ENCODE measurements at places on chromosomes 5 and 9. TPM values are rescaled to one million over a fixed set of nuclear protein-coding genes. Genes with fewer than 3 reads are reported as not detected.

The GPRIN1 gene
- total RNA-seq: 2.5 TPM

The CEP120 gene
- total RNA-seq: 46.1 TPM

DNA sequence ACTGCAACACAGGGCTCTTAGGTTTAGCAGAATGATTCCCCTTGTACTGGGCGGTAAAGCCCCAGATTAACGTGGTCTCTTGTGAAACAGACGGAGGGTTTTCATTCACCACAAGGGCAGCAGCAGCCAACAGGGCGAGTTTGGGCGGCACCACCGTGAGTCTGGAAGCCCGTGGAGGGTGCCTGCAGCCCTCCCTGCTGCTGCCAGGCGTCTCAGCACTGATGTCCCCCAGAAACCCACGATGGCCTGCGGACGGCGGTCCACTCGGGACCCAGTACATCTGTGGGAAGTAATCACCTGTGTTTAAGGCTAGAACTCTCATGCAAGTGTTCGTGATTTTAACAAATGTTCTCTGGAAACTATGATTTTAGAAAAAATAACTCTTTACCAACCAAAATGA, 67.8 kb downstream of the IRX2 start:
- no peaks in the 10 kb centered on the region for H3K27me3 ChIP-seq
- H3K27ac ChIP-seq: no peak overlapping the region
- H3K4me3 ChIP-seq: no peak overlapping the region
- no peaks in the 10 kb centered on the region for H3K36me3 ChIP-seq

DNA sequence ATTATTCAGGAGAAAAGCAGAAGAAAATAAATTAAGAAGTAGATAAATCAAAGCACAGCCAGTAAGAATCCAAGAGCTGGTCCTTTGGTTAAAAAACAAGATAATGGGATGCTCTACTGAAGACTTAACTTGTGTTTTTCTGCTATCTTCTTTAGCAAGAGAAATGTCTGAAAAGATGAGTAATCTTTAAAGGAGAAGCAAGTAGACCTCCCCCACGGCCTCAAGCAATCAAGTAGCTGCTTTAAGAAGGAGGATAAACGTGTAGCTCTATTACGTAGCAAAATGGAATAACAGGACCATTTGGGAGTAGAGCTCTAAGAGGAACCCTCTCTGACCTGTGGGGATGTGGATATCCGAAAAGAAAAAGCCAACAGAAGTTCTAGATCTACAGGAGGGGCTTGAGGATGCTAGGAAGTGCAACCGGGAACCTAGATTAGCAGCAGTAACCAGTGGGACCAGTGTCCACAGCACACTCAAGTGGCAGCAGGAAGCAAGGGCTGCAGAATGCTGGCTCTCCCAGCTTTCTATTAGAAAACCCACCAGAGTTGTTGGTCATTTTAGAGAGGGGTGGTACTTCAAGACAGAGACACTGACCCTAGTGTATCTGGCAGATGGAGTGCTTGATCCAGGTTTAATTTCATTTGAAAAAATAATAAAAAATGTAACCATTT, 185.4 kb downstream of the GABBR2 start:
- H3K4me1 ChIP-seq: peaks cover 13% of the 10 kb centered on the region
- H3K27me3 ChIP-seq: no peaks in the 10 kb centered on the region
- H3K4me3 ChIP-seq: no peak overlapping the region
- H3K36me3 ChIP-seq: no peaks in the 10 kb centered on the region
- H3K27ac ChIP-seq: no peak overlapping the region

DNA sequence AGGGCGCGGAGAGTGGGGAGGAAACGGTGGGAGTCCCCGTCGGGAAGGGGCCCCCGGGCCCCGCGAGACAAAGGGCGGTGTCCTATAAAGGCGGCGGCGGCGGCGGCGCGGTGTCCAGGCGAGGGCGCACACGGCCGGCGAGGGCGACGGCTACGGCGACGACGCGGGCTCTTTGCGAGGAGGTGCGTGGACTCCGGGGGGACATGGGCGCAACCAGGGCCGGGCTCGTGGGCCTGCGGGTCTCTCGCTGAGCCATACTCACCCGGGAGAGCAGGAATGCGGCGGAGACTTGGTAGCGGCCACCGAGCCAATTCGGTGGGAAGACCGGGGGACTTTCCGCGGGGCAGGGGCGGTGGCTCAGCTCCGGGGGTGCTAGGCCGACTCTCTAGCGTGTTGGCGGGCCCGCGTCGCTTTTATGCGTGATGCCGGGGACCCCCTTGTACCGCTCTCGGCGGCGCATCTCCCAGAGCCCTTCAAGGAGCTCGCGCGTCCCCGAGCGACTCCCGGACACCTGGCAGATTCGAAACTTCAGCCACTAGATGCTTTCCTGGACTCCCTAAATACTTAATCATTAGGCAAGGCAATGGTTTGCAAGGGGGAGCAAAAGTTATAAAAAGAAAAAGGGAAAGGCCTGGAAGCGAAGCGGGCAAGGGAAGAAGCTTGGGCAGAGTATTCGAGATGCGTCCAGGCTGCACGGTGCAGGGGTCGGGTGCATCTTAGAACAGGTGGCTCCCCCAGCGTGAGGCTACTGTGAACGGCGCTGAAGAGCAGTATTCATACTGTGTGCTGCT, 5.9 kb upstream of the TAL2 start:
- H3K36me3 ChIP-seq: no peaks in the 10 kb centered on the region
- no peak for DNase-seq
- no peak overlapping the region for H3K27ac ChIP-seq
- peaks cover 36% of the 10 kb centered on the region for H3K27me3 ChIP-seq

The CCNH gene
- total RNA-seq: 100 TPM

- peaks cover 8% of the 10 kb centered on the region for H3K27me3 ChIP-seq
- H3K36me3 ChIP-seq: peaks cover 7% of the 10 kb centered on the region
- no peak for DNase-seq
- H3K4me1 ChIP-seq: peaks cover 14% of the 10 kb centered on the region
Observed at GRCh38 chr9:94806307-94806893, 79.9 kb downstream of the AOPEP start.

The TEK gene
- 10.8 TPM for total RNA-seq

All from IMR-90 (cell line).